T-helper 2 cell (primary cell): ENCODE measurements at places on chromosomes 4 and X.

GRCh38 chr4:35124106-35124505 is 1120.2 kb downstream of the ARAP2 start:
- DNase-seq, result no peak

DNA sequence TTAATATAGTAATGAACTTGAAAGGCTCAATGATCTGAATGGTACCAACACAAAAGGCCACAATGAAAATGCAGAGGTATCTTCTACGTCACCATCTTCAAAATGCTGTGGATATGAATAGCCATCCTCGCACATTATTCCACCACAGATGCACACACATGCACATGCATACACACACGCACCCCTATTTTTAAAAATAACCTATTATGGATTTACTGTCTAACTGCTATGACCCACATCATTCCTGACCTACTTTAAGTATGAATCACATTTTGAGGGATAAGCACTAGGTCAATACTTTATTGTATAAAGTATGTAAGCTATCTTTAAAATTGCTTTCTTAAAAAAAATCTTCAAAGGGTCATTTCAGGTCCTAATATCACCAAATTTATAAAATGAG is 24.4 kb upstream of the CORIN start:
- no peak for DNase-seq

GRCh38 chr4:48851651-48852050 is 20.8 kb downstream of the OCIAD1 start:
- no peak for DNase-seq

DNA sequence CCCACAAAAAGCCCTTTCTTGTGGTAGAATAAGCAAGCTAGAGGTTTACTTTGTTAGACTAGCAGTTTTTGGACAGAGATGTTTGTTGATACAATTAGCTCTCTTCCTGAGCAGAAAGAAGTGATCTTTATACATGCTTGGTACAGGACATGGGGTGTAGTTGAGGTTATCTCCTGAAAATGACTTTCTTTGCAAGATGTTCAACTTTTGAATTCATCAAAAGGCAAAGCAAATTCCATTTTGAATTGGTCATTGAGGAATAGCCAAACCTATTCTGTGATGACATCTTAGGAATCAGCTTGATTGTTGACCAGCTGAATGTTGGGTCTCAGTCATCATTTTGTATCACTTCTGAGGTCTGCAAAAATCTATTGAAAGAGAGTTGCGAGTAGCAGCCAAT is 3.8 kb downstream of the CPE start:
- no peak for DNase-seq

DNA sequence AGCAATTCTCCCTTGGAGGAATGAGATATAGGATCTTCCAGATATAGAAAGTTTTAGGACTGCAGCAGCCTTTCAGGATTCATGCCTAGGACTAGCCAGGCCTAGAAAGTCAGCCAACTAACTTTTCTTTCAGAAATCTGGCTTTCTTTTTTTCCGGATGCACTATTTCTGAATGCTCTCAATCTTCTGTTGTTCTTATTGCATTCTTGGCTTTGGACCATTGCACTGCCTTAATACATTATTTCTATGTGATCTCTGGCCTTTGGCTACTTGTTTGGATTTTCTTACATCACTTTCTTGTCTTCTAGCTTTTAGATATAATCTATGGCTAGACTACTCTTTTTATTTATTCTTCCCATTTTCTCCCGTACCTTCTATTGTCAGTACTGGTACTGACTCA is 813.1 kb upstream of the HTR2C start:
- no peak for DNase-seq

GRCh38 chr4:162443510-162443909 is 279.7 kb upstream of the FSTL5 start:
- DNase-seq, result no peak

DNA sequence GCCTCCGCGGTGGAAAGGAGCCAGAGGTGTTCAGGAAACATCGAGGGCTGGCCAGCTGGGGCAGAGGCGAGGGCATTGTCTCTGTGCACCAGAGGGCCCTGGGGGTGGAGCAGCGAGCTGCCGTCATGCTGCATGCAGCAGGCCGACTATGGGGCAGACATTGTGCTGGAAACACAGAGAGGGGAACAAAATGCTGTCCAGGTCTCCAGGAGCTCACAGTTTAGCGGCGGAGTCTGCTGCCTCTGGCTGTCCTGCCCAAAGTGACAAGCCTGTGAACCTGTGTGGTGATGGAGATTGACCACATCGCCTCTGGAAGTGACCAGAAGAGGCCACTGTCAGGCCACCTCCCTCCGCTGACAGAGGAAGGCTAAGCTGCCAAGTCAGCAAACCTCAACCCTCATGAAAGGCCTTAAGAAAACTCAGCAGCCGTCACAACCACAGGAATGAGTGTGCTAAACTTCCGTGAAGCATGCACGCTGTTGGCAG is 20.1 kb upstream of the SASH3 start:
- DNase-seq, result no peak

GRCh38 chrX:46739736-46740135 is 19.2 kb downstream of the SLC9A7 start:
- no peak for DNase-seq

DNA sequence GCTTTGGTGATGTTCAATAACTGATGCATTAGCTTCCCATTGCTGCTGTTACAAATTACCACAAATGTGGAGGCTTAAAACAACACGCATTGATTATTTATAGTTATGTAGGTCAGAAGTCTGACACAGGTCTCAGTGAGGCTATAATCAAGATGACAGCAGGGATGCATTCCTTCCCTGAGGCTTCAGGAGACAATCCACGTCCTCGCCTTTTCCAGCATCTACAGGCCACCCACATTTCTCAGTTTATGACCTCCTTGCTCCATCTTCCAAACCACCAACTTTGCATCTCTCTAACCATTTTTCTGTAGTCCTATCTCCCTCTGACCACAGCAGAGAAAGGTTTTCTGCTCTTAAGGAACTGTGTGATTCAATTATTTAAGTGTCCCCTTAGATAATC is 92.5 kb downstream of the GASK1B start:
- no peak for DNase-seq

GRCh38 chr4:15244354-15244753 is 183.5 kb upstream of the C1QTNF7 start:
- no peak for DNase-seq

DNA sequence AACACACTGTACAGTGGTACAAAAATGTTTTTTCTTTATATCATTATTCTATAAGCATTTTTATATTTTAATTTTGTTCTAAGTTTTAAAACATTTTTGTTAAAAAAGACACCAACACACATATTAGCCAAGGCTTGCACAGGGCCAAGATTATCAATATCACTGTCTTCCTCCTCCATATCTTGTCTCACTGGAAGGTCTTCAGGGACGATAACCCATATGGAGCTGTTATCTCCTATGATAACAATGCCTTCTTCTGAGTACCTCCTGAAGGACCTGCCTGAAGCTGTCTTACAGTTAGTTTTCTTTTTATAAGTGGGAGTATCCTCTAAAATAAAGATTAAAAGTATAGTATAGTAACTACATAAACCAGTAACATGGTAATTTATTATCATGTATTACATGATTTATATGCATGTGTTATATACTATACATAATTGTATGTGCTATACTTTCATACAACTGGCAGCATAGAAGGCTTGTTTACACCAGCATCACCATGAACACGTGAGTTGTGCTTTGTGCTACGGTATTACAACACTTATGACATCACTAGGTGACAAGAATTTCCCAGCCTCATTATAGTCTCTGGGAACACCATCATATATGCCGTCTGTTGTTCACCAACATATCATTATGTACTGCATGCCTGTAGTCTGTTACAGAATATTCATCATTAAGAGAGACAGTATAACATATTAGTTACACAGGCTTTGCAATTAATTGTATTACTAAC is 90.7 kb downstream of the WDFY3 start:
- DNase-seq, result no peak
